ENCODE measurements at places on chromosomes 11 and 22.

DNA sequence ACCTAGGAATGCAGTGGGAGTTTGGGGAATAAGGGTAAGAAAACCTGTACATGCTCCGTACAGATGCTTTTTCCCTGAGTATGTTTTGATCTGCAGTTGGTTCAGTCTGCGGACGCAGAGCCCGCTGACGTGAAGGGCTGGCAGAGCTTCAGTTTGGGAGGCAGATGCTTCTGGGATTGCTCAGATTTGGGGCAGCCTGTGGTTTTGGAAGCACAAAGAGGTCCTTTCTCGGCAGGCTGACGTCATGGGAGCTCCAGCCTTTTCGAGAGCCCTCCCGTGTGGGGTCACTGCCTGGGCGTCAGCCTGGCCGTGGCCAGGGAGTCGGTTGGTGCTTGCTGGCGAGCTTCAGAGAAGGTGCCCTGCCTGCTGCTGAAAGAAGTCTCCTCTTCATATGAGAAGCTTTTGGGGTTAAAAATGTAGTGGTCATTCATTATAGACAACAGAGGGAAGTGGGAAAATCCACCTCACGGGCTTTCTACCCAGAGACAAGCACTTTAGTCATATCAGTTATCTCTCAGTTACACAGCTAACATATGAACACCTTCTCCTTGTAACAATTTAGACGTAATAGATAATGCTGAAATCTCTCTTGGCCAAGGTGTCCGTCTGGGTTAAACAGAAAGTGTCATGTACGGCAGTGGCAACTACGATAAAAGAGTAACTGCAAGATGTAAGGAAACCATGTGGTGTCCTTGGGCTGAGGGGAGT lies 26.8 kb downstream of the TPCN2 start:
- peak; percentile 27 for DNase-seq

GRCh38 chr22:22196018-22196533 lies 48.5 kb upstream of the VPREB1 start:
- no peak for DNase-seq

- DNase-seq, result peak; percentile 9
These were observed 489 bp downstream of the RNF214 start for GRCh38 chr11:117232911-117233409.

DNA sequence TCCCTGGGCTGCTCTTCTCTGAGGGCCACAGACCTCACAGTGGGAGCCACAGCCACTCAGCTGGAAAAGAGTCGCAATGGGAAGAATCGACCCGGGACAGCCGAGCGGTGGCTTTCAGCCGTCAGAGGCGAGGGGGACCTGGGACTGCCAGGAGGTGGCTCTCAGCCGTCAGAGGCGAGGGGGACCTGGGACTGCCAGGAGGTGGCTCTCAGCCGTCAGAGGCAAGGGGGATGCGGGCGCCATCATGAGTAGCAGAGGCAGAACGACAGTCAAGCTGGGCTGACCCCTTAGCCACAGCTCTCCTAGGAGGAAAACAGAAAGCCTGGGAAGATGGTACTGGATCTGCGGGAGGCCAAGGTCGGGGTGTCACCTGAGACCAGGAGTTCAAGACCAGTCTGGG lies 14.9 kb upstream of the MUC2 start:
- no peak for DNase-seq

- no peak for DNase-seq
These were observed 14.9 kb downstream of the FZD4 start for GRCh38 chr11:86940122-86940777.

- peak; percentile 66 for DNase-seq
These were observed 47.3 kb downstream of the NRXN2 start for GRCh38 chr11:64675450-64676260.

DNA sequence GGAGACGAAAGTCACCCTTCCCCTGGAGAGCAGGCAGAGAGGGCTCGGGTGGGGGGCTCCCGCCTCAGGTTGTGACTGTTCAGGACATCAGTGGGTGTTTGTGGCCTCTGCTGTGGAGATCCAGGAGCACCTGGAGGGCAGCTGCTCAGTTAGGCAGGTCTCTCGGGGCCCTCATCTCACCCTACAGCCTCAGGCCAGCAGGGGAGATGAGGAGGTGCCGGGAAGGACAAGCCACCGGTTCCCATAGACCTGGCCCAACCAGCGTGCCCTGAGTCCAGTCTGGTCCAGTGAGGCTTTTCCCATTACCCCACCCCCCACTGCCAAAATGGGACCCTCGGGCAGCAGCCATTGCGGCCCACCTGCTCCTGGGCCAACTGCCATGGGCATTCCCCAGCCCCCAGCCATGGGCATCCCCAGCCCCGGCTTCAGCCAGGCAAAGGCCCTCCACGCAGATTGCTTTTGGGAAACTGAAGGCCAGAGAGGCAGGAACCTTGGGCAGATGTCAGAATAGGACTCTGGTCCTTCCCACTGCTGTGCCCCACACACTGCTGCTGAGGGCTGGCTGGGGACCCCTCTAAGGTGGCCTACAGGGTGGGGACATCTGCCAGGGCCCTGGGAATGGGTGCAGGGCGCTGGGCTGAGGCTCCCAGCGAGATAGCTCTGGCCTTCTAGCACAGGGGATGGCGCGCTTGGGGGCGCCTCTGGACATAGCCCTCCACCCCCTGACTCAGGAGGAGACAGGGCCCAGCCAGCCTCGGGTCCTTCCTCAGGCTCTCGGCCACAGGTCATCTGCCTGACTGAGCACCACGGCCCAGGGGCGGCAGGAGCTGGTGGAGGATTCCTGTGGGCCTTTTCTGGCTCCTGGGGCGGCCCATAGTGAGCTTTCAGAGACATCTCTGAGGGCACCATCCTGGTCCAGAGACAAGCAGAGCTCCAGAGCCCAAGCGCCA lies 4.8 kb downstream of the PIM3 start:
- DNase-seq, result no peak

DNA sequence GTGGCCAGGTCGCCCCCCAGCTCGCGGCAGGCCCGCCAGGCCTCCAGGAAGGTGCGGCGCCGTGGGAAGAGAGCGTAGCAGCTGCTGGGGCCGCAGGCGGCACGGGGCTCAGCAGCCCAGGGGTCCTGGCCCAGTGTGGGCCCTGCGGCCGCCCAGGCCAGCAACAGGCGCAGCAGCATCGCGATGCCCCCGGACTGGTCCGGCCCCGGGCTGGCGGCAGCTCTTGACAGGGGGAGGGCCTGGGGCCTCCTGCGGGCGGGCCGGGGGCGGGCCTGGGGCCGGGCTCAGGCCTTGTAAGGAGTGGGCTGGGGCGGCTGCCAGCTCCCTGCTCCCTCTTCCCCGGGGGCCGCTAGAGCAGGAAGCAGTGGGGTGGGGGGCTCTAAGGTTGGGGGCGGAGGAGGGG lies at the start of gene CD248:
Gene CD248, minus strand, starts transcription at position 196 of the 403 bp plus-strand sequence. Its CDS starts 17 bp downstream, at position 179.
- no peak for DNase-seq

GRCh38 chr11:44785856-44786607 lies 59.3 kb downstream of the TSPAN18 start:
- peak; percentile 31 for DNase-seq

DNA sequence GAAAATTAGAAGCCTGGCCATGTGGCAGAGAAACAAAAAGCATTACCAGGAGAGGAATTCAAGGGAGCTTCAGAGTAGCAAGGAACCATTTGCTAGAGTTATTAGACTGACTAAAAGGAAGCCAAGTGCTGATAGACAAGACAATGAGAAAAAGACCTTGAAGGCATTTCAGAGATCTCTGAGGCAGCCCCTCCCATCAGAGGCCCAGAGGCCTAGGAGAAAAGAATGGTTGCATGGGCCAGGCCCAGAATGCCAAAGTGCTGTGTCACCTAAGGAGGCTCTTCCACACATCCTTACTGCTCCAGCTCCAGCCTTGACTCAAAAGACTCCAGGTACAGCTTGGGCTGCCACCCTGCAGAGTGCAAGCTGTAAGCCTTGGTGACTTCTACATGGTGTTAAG lies 61.8 kb upstream of the POU2AF2 start:
- DNase-seq, result no peak

GRCh38 chr11:106047631-106048030 lies 25.6 kb upstream of the MSANTD4 start:
- DNase-seq, result no peak

DNA sequence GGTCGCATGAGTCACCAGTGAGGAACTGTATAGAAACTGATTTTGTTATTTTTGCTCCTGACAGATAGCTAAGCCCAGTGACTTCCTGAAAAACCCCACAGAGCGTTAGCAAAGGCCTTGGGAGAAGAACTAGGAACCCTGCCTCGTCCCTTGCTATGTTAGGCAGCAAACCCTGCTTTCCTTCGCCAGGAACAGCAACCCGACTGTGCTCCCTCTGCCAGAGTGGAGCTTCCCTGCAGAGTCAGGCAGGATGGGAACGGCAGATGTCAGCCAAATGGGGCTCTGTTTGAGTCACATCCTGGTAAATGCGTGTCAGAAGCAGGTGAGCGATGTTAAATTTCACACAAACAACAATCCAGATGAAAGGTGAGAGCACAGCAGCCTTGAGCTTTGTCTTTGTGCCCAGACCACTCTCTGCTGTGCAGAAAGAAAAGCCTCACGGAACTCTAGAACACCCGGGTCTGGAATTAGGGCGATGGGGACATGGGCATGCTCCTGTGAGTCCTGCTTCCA lies 186.6 kb downstream of the ADAMTS15 start:
- DNase-seq, result no peak

DNA sequence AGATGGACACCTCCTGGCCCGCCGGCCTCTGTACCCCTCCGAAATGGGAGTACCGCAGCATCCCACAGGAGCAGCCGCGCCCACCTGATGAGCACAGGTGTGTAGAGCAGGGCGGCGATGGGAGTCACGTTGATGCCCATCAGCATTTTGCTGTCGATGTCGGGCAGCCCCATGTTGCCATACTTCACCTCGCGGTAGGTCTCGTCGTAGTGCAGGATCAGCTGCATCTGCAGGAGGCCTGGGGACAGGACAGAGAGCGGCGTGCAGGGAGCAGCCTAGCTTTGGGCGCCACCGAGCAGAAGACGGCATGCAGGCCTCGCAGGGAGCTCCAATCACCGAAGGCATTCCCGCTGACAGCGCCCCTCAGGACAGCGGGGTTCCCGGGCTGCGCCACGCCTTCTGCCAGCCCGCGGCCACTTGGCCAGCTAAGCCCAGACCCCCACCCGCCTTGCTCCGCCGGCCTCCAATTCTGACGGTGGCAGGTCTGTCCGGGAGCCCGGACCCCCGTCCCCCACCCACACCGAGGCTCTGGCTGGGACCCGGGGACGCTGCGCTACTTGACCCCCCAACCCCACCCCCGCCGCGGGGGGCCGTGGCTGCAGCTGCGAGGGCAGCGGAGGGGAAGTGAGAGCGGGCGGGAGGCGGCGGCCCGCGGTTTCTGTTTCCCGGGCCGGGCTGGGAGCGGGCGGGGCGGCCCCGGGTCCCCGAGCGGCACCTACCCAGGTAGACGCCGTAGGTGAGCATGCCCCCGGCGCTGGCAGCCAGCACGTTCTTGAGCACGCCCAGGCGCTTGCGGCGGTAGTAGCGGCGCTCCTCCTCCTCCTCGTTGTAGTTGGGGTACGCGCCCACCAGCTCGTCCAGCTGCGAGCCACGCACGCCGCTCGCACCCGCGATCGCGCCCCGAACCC lies 705 bp downstream of the UNC93B1 start:
- DNase-seq, result peak; percentile 58

DNA sequence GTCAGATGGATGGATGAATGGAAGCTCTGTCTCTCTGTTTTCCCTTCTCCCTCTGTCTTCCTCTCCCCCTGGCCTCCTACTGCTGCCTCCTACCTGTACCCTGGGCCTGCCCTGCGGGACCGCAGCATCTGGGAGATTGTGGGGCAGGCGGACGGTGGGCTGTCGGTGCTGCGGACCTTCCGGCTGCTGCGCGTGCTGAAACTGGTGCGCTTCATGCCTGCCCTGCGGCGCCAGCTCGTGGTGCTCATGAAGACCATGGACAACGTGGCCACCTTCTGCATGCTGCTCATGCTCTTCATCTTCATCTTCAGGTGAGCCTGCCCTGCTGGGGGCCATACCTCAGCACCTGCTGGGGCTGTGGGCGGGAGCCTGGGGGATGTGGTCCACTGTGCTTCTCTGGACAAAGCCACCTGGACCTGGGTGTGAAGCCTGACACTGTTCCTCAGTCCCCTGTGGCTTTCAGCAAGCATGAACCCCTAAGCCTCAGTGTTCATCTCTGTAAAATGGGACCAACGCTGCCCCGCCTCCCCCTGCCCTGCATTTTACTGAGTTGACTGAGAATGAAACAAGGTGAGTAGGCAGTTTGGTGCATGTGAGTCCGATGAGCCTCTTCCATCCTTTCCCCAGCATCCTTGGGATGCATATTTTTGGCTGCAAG lies 88.4 kb downstream of the CACNA1I start:
- no peak for DNase-seq

DNA sequence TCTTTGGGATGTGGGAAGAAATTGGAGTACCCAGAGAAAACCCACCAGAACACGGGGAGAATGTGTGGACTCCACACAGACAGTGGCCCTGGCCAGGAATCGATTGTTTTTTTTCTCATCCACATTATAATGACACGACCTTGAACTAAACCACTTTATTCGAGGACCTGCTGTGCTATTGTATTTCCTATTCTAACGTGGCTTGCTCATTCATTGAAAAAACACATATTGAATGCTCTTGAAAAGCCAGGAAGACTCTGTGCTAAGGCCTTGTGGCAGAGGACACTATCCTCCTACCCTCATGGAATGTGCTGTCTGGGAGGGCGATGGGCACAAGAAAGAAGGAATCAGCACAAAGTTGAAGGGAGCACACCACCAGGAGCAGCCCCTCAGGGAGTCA lies 9.1 kb upstream of the SREBF2 start:
- no peak for DNase-seq

DNA sequence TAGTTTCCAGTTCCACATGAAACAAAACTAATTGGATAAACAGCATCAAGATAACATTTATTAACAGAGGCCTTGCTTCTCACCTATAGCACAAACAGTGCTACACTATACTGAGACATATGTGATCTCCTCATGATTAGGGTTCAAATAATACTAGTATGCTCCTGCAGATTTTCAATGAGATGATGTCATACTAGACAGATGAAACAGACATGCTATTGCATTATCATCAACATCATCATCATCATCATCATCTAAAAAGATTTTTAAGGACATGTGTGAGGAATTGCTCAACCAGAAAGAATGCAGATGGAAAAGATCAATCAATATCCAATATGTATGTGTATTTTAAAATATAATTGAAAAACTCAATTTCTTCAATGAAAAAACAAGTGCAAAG lies 932.3 kb downstream of the METTL15 start:
- DNase-seq, result no peak

- no peak for DNase-seq
These were observed 15.9 kb upstream of the IRAG1 start for GRCh38 chr11:10709299-10710086.

GRCh38 chr11:2389377-2390026 lies 11.0 kb upstream of the TSSC4 start:
- DNase-seq, result no peak

GRCh38 chr11:111363985-111364384 lies 15.1 kb downstream of the POU2AF1 start:
- DNase-seq, result no peak

- no peak for DNase-seq
These were observed 79.8 kb upstream of the BLID start for GRCh38 chr11:122195790-122196189.

GRCh38 chr11:109223451-109223850 lies 198.5 kb upstream of the C11orf87 start:
- no peak for DNase-seq

DNA sequence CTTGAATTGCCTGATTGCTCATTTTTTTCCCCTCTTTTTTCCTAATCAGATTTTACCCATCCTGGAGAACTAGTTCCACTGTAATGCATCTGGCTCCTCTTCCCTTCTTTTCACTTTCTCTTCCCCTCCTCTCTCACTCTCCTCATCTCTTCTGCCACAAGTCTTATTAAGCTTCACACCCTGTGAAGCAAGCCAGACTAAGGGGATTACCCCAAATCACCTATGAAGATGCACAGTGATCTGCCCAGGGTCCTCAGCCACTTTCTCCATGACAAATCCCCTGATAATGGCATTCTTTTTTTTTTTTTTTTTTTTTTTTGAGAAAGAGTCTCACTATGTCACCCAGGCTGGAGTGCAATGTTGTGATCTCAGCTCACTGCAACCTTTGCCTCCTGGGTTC lies 11.2 kb downstream of the UBASH3B start:
- DNase-seq, result no peak
